ENCODE measurements at places on chromosomes 2 and 18.

- no peak for DNase-seq
These were observed 68.1 kb downstream of the RBM43 start for GRCh38 chr2:151193576-151193975.

GRCh38 chr18:21489919-21490495 is 110.5 kb downstream of the ESCO1 start:
- DNase-seq: no peak

DNA sequence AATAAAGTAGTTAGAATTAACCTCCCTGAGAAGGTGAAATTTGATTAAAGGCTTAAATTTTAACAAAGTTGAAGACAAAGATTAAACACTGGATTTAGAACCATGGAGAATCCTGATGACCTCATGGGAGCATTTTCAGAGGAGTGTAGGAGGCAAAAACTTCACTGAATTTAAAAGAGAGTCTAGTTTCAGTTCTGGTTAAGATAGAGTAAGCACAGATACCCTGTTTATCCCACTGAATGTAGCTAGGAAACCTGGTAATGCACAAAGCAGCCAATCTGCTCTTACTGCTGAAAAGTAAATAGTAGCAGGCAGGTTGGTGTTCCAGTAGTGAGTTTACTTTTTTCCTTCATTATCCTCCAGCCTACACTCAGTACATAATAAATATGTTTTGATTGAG is 654.9 kb upstream of the SYT4 start:
- DNase-seq: no peak

DNA sequence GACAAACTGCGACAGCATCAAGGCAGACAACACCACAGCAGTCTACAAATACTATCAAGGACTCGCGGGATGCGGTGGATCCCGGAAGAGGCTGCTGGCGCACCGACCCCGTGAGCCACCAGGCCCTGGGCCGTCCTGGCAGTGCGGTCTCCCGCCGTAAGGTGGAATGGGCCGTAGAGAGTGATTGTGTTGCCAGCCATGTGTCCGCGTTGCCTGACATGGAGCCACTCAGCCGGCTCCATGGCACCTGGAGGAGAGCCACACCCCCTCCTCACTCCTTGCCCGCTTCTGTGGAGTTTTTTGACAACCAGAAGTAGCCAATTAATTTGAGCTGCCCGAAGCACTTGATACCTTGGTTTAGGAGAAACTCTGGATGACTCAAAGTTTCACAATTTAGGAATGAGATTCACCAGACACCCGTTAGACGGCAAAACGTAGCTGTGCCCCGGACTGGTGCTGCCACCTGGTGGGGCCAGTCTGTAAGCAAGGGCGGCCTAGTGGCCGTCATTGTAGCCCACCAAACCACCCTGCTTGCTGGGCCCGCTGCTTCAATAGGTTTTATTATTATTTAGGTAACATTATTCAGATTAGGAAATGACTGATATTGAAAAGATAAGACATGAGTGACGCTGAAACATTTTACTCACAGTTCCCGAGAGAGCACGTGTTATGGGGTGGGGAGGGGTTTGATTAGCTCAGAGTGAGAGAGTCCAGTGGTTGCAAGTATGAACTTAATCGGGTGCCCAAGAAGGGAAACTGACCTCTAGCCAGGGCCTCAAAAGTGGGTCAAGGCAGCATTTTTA is 10.2 kb upstream of the IMP4 start:
- peak; percentile 45 for DNase-seq

GRCh38 chr2:65654496-65654895 is 222.1 kb upstream of the SPRED2 start:
- DNase-seq: no peak

GRCh38 chr18:58530801-58531200 is 98.1 kb downstream of the ALPK2 start:
- DNase-seq: no peak
